Daoy (cell line): ENCODE measurements at places on chromosomes 3 and 15.

- DNase-seq = no peak
These were observed 18.9 kb downstream of the MELTF start for GRCh38 chr3:197010556-197011351.

DNA sequence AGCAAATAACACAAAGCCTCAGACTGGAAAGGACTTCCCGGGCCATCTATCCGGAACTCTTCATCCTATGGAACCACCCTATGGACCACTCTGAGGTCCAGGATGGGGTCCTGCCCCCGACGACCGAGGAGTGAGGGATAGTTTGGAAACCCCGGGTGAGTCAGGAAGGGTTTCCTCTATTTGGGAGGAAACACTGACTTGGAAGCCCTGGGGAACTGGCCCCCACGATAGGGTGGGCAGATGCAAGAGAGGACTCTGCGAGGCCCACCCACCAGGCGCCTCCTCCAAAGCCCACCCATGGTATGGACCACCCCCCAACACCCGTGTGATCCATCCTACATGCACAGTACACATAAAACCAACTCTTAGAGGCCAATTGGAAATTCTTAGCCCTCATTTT is 69.4 kb downstream of the CPN2 start:
- no peak for DNase-seq

DNA sequence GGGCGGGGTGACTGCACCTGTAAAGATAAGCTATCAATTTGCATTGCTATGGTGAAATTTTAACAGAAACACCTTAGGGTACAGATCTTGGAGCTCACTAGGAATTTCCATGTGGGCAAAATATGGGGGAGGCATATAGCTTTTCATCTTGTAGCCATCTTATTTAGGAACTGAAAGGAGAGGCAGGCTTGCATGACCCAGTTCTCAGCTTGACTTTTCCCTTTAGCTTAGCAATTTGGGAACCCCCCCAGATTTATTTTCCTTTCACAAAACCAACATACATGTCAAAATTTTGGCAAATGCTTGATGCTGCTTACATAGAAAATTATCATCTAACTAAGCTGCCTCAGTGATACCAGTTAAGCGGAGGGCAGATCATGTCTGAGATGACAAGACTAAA is 55.0 kb upstream of the EIF1B start:
- no peak for DNase-seq

DNA sequence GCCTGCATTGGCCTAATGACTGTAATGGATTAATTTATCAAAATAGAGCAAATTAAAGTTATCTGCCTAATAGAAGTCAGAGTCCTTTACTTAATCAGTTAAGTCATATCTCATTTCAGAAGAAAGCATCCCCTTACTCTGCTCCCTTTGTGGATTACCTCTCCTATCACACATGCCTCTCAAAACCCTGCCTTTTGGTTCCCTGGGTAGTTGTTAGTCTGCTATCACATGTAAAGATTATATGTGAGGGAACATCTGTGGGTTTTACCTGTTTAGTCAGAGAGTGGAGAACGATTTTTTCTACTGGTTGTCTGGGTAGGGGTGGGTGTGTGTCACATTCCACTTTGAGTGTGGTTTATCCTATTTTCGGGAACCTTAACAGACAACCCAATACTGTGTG is 16.4 kb downstream of the UBE2E2 start:
- DNase-seq = no peak

GRCh38 chr15:76057332-76058000 is 2.3 kb upstream of the TMEM266 start:
- peak; percentile 28 for DNase-seq

DNA sequence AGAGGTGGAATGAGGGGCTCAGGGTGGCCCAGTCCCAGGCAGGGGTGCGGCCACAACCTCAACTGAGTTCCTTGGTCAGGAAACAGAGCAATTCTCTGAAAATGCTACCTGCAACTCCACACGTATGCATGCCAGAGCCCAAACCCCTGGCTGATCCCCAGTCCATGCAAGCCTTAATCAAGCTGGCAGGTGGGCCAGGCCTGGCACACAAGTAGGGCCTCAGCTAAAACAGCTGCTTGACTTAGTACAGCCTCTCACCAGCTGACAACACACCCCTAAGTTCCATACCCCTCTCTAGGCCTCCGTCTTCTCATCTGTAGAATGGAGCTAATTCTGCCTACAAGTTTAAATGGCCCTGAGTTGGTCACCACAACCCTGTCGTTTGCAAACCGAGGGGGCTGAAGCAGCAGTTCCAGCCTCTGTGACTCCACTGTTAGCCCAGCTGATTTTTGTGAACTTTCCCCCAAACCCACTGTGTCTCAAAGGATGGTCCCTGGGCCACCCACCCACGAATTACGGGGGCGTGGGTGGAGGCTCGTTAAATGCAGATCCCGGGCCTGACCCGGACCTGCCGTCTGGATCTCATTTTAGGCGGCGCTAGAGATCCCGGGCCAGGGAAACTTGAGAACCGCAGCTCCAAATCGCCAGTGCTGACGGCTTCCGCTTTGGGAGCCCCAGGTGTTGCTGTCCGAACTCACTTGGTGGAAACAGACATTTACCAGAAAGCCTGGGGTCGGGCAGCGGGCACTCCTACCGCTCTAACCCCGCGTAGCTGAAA is 927 bp downstream of the CHDH start:
- peak; percentile 54 for DNase-seq

- peak; percentile 25 for DNase-seq
These were observed 57.6 kb downstream of the CLDN11 start for GRCh38 chr3:170476291-170476690.

DNA sequence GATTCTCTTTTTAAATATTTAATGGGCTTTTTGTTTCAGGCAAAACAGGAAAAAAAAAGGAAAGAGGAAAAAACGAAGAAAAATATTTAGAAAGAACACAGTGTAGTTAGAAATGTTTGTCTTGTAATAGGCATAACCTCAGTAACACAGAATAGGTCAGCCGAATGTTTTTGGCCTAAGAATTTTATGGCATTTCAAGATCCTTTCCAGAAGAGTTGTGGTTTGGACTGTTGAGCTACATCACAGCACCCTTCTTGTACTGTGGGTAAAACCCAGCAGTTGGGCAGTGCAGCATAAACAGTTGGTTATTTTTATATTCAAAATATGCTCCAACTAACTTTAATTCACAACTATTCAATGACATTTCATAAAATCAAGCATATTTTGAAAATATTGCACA is 474.4 kb upstream of the AGTR1 start:
- no peak for DNase-seq

- DNase-seq = no peak
These were observed 338.9 kb upstream of the CFAP20DC start for GRCh38 chr3:59388555-59389270.

- DNase-seq = peak; percentile 57
These were observed 11.6 kb downstream of the RPL15 start for GRCh38 chr3:23928524-23928923.

DNA sequence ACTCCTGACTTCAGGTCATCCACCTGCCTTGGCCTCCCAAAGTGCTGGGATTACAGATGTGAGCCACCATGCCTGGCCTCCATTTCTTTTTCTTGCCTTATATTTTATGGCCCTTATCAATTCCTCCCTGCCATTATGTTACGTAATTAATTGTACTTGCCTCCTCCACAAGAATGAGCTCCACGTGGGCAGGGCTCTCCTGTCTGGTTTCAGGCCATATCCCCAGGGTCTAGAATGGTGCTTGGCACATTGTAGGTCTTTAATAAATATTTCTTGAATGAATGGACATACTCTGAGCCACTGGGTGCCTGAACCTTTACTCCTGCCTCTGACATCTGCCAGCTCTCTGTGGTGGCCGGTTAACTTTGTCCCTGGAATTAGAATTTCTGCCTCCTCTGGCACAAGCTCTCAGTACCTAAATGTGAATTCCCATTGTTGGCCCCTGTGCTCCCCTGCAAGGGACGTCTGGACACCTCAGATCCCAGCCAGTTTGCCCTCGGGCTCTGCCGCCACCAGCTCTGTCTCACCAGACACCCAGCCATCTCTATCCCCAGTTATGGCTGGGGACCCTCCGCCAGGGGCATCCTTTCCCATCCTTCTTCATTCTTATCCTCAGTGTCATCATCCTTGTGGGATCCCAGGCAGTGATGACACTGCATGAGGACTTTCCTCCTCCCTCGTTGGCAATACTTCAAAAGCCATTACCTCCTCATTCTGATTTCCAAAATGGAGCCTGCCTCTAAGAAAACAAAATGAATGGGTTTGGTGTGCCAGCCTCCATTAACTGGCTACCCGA is 165.6 kb upstream of the SMAD3 start:
- peak; percentile 77 for DNase-seq

- DNase-seq = no peak
These were observed 129.1 kb downstream of the NTRK3 start for GRCh38 chr15:88127432-88127790.

- no peak for DNase-seq
These were observed 9.3 kb downstream of the RBPMS2 start for GRCh38 chr15:64766058-64766457.

- DNase-seq = no peak
These were observed 57.0 kb downstream of the KLF15 start for GRCh38 chr3:126300001-126300760.

GRCh38 chr3:149252272-149252671 is 30.6 kb upstream of the CP start:
- no peak for DNase-seq

DNA sequence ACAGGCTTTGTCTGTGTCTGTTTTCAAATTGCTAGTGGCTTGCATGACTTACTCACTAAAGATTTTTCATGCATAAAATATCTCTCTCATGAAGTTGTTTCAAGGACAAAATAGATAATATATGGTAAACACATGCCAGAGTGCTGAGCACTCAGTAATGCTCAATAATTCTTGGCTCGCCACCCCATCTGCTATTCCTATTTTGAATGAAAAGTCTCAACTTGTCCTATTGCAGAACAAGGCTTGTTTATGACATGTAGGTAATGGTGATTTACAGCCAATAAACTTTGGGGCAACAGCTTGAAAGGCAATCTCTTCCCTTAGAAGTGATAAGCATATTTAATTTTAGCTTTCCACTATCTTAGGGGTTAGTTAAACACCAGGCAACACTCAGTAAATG is 789.0 kb upstream of the ROBO1 start:
- no peak for DNase-seq

DNA sequence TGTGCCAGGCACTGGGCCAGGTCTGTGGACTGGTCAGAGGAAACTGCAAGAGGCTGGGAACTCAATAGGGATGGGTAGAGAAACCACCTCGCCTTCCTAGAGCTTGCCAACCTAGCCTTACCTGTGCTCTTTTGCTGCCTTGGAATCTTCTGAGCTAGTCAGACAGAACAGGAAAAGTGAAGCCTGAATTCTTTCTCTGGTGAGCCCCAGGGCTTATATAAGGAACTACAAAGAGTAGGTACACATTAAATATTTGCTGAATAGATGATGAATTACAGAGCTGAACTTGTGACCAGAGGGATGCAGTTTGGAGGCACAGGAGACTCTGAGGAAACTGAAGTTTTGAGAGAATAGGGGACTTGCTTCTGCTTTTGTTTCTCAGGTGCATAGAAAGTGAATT is 15.6 kb upstream of the FBXW12 start:
- no peak for DNase-seq

- DNase-seq = no peak
These were observed 15.3 kb upstream of the ABHD17C start for GRCh38 chr15:80679804-80680175.

- no peak for DNase-seq
These were observed 657.5 kb downstream of the GRM7 start for GRCh38 chr3:7518456-7518855.

- no peak for DNase-seq
These were observed 7.7 kb downstream of the STOML1 start for GRCh38 chr15:73984208-73984979.

DNA sequence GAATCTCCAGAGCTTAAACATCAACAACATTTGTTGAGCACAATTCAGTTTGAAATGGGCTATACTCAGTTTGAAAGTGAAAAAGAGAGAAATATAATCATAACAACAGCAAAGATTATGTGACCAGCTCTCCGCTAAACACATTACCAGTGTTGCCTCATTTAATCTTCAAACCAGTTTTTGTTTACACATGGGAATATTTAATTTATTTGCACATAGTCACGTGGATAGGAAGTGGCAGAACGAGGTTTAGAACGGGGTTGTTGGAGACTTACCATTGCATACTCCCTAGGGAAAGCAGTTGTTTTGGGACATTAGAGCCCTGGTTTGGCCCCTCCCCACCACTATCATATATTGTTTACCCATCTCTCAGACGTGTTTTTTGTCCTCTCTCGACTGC is 77.2 kb downstream of the IL1RAP start:
- no peak for DNase-seq

GRCh38 chr3:150454622-150455021 is 46.5 kb downstream of the TSC22D2 start:
- DNase-seq = no peak

DNA sequence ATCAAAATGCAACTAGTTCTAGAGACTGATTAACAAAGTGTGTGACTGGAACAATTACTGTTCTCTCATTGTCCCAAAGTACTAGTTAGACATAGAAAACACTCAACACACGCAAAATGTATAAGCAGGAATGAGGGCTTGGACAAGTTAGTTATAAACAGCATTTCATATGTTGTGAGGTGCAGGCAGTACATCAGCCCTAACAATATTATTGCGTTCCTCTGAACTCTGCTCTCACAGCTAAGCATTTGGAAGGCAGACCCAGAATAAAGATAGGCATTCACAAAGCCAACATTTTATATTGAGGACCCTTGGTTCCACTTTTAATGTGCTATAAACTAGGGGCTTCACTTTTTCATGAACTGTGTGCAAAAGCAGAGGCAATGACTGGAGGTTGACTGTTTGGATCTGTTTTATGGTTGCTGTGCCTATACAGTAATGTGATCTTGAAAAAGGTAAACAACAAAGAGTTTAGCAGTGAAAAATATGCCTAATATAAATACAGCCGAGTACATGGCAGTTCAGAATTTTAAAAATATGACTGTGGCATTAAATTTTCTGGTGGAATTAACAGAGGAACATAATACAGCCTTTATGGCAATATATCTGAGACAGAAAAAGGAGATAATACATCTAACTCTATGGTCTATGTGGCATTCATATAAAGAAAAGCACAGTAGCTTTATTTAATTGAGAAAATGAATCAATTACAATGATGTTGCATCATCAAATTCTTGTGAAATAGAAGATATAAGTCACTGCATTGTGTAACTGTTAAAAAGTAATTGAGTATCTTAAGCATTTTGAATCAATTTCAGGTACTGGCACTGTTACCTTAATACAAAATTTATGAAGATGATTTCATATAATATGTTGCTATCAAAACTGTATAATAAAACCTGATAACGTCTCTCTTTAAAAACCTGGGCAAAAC is 80.0 kb upstream of the SKOR1 start:
- DNase-seq = no peak

DNA sequence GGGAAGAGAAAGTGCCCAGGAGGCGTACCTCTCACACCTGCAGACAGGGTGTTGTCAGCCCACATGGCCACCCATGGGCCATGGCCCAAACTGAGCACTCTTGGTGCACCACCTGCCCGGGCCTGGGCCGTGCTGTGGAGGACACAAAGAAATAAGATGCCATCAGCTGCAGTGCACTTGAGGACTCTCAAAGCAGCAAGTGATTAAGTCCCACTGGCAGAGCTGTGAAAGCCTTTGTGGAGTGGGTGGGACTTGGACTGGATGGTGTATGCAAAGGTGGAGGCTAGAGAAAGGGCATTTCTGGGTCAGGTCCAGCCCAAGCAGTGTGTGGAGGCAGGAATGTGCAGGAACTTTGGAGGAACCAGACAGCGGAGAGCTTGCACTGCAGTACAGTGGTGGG is 122.3 kb downstream of the MEGF11 start:
- DNase-seq = no peak

- no peak for DNase-seq
These were observed 52.2 kb upstream of the ACTC1 start for GRCh38 chr15:34847598-34847997.

- no peak for DNase-seq
These were observed 766.3 kb downstream of the ZNF385D start for GRCh38 chr3:20984594-20985205.

- DNase-seq = no peak
These were observed 43.7 kb downstream of the POC1A start for GRCh38 chr3:52110502-52110901.
